ENCODE measurements at places on chromosomes 11 and 22.

- DNase-seq, result no peak
Observed at GRCh38 chr22:43750751-43751150, 61.4 kb downstream of the EFCAB6 start.

DNA sequence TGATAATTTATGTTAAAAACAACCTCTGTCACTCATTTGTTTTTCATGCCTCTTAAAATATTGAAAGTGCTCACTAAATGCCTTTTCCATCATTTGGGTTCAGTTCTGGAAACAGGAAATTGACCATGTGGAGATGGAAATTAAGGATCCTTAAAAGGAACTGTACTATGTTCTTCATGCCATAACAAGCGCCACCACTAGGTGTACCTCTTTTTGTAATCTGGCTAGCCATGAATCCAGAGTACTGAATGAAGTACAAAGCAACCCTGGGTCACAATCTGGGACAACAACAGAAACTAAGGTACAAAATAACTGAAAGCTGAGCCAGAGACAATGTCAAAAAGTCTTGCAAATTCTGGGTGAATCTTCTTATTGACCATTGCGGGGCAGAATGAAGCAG, 559.1 kb downstream of the FAM181B start:
- DNase-seq, result no peak

DNA sequence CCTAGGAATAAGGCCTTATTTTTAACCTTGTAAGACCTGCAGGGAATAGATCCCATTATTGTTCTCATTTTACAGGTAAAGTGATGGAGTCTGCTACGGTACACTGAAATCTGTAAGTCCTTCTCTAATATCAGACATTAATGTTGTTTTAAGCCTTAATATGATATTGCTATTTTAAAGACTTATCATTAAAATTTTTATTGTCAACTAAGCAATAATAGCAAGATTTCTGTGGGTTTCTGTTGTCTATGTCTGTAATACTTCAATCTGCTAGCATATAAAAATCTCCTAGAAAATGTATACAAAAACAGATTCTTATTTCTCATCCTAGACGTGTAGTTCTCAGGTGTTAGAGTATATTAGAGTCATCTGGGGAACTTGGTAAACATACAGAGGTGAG, 317.5 kb upstream of the TENM4 start:
- DNase-seq, result no peak

DNA sequence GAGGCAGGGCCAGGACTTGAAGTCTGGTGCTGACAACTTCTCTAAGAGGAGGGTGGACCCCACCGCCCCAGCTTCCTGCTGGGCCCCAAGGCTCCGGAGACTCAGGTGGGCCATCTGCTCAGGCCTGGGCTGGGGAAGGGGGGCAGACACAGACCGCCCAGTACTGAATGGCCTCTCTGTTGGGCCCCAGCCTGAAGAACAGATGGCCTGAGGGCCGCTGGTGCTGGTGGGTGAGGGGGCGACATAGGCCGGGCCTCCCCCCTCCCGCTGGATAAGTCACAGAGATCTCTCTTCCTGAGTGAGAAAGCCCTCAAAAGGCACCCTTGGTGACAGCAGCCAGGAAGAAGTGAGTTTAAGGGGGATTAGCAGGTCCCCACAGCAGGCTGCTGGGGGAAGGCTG, 12.5 kb upstream of the TP53I11 start:
- no peak for DNase-seq

- no peak for DNase-seq
Observed at GRCh38 chr11:119506436-119506835, 83.5 kb upstream of the THY1 start.

- DNase-seq, result no peak
Observed at GRCh38 chr11:91394727-91395414, 829.7 kb upstream of the FAT3 start.

DNA sequence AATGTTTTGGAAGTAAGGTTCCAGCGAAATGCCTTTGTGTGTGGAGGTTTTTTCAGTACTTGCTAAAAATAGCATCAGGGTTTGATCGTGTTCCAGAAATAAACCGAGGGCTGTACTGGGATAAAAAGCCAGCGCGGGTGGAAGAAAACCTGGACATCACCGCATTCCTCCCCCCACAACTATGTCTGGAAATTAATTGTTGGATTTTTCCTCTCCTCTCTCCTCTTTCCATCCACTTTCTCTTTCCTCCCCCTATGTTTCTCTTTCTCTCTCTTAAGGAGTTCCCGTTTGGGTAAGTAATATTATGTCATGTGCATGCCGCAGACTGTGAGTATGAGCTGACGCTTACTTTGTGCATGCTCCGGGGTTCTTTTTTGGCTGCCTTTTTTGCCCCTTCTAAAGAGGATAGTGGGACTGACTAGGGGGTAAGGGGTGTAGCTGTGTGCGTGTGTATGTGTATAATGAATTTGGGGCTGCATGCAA, 104.2 kb upstream of the HSD17B12 start:
- no peak for DNase-seq

- no peak for DNase-seq
Observed at GRCh38 chr22:47298017-47298785, 535.8 kb downstream of the TBC1D22A start.

- no peak for DNase-seq
Observed at GRCh38 chr11:120432056-120433018, 79.2 kb upstream of the GRIK4 start.

- DNase-seq, result no peak
Observed at GRCh38 chr11:124977006-124977405, 23.0 kb downstream of the CCDC15 start.

DNA sequence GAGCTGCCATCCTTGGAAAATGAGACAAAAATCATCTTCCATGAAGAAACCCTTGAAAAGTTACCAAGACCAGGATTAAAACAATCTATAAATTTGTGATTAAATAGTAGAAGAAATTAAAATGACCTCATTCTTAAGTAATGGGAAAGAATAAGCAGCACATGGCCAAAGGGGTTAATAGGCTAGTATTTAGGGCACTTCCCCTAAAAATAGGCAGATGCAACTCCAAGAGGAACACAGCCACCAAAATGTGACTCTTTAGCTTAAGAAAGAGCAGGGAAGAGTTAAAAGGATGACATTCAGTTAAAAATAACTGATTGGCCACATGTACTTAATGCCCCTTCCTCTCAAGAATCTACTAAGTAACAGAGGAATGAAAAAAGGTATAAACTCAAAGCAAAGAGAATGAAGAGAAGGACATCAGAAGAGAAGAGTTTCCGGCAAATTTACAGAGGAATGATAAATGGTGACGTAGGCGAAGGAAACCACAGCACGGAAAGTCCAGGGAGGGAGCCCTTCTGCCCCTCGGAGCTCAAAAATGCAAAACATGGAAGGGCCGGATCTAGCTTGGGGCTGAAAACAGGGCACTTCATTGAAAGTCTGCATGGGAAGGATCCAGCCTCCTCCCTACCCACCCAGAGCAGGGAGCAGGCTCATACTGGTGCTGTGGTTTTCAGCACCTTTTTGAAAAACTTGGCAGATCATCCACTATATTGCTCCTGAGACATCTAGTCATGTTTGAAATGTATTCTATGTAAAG, 17.8 kb downstream of the SCUBE2 start:
- no peak for DNase-seq

- DNase-seq, result no peak
Observed at GRCh38 chr11:69721106-69721505, 17.3 kb upstream of the FGF19 start.

GRCh38 chr22:28989912-28990311, 71.7 kb downstream of the C22orf31 start:
- no peak for DNase-seq

DNA sequence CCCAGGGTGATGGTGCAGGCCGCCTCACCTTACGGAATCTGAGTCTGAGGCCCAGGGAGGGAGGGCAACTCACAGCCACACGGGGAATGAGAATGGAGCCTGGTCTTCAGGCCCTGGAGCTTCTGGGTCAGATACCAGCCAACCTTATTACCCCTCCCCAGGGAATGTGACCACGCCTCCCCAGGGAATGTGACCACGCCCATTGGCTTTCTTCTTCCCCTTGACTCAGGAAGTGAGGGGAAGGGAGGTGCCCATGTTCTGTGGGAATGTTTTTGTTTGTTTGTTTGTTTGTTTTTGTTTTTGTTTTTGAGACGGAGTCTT, 57.5 kb upstream of the RBFOX2 start:
- DNase-seq, result no peak

DNA sequence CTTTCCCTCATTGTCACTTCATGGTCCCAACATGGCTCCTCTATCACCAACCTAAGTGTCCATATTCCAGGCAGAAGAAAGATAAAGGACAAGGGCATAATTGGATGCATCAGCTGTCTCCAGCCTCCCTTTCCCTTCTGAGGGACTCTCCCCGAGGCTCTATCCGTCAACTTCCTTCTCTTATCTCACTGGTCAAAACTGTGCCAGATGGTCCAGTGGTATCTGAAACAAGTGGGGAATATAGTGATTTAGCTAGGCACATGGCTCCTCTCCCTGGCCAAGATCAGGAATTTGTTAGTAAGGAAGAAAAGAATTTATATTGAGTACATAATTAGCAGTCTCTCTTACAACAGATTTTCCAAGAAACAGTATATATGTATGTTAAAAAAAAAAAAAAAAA, 12.6 kb upstream of the SPON1 start:
- DNase-seq, result no peak

- DNase-seq, result no peak
Observed at GRCh38 chr11:119319700-119320239, 2.8 kb upstream of the MCAM start.

GRCh38 chr11:68377389-68377795, 65.0 kb downstream of the LRP5 start:
- DNase-seq, result no peak

DNA sequence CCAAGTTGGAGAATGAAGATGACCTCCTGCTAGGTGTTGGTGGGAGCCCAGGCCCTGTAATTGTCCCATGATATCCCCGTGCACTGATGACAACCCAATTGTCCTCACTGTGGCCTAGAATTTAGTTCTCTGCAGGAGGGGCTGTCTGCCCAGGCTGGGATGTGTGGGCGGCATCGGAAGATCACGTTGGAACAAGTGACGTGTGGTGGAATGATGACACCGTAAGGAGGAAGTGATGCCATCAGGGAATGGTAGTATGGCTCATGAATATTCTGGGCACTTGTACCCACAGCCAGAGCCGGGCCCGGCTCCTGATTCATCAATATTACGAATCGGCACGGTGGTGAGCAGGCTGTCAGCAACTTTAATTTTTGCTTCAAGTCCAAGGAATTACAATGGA, 111.6 kb downstream of the MIAT start:
- DNase-seq, result no peak

DNA sequence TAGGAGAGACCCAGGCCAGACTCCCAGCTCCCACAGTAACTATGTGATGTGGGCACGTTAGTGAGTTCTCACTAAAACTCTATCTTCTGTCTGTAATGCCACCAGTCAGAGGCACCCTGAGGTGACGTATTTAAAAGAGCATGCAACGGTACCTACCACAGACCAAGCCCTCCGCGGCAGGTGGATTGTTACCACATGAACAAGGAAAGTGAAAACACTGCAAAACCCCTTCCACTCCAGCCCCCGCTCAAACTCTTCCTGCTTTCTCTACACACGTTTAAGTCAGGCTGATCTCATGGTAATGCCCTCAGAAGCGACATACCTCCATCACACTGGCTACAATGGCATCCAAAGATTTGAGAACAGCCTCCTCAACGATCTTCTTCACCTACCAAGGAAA, 36.7 kb downstream of the SERPIND1 start:
- DNase-seq, result no peak

DNA sequence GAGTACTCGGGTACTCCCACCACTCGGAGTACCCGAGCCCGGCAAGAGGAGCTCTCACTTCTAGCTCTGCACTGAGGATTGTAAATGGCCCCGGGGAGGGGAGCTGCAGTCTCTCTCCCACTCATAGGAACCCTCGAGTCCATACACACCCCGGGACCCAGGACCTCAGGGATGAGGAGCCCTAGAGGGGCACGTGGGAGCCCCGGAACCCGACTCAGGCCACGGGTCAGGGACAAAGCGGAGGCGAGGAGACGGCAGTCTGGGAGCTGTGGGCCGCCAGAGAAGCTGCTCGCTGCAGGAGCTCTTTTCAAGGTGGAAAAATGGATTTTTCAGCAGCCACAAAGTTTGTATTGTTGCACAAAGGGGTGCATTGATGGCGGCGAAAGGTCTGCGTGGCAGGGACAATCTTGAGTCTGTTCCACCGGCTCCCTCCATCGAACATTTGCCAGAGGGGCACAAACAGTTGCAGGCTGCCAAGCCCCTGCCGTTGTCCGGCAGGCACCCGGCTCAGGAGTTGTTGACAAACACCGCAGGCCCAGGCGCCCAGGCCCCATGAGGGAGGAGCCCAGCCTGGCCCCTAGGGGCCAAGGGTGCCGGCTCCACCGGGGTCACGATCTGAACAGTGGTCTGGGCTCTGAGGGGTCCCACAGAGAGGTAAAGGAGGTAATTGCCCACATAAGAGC, 5.7 kb upstream of the FLI1 start:
- DNase-seq, result no peak

DNA sequence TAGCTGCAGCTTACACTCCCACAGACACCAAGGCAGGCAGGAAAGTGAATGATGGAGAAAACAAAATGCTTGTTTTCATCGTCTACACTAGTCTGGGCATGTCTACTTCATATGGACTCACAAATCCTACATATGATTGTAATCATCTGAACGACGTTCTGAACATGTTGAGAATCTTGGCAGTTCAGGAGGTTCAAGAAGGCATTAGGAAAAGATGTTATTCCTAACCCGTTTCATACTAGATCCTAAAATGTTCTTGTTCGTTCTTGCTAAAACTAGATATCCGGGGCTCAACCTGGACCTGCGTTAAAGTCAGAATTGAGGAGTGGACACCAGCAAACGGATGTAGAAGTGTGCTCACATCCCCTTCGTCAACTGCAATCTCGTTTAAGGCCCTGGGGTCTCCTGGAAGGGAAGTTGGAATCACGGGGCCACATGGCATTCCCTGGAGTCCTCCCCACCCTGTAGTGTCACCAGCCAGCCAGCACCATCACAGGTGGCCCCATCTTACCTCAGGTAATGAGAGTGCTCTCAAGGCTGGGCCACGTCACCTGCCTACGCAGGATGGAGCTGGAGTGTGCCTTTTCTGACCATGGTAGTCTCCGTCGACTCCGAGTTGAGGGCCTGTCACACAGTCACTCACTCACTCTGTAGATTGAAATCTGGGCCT, 37.3 kb downstream of the C11orf58 start:
- DNase-seq, result no peak

GRCh38 chr11:116421529-116422185, 351.1 kb downstream of the BUD13 start:
- DNase-seq, result no peak

DNA sequence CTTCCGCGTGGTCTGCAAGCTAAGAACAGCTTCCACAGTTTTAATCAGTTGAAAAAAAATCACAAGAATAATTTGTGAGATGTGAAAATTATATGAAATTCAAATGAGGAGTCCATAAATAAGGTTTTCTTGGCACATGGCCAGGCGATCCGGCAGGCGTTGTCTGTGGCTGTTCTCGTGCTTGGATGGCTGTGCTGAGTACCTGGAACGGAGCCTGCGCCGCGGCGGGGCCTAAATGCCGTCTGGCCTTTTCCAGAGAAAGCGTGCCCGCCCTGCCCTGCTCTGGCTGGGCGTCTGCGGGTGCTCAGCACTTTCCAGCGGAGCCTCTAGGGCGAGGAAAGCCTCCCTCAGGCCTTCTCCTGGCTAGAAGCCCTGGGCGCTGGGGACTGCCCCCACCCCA, 41.8 kb downstream of the OSBPL5 start:
- no peak for DNase-seq

- DNase-seq, result no peak
Observed at GRCh38 chr11:110529043-110529442, 99.3 kb downstream of the FDX1 start.

Measured in stimulated activated CD8-positive, alpha-beta memory T cell treated with anti-CD3 and anti-CD28 coated beads, Interleukin-4, amount 100 ng/mL, for 24 hours (primary cell).